ENCODE measurements at places on chromosomes 3 and 15. TPM values are rescaled to one million over a fixed set of nuclear protein-coding genes. Genes with fewer than 3 reads are reported as not detected.

GRCh38 chr15:74408385-74408784 is 25.4 kb downstream of the SEMA7A start:
- no peaks in the 10 kb centered on the region for H3K27me3 ChIP-seq
- H3K27ac ChIP-seq, result no peak overlapping the region
- H3K4me3 ChIP-seq, result no peak overlapping the region
- no peak for DNase-seq
- H3K36me3 ChIP-seq, result no peaks in the 10 kb centered on the region

DNA sequence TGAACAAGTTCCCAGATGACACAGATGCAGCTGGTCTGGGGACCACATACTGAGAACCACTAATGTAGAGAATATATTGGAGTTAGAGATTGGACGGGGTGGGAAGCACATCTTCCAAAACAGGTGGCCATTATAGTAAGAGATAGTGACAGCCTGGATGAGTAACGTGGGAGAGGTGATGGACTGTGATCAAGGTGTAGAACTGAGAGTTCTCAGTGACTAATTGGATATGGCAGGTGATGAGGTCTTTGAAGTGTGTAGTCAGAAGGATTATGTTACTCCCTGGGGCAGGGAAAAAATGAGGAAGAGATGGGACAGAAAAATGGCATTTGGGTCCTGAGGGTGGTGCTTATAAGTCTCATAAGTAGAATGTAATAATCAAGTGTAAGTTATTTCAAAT is 66.6 kb downstream of the KCNMB2 start:
- no peak overlapping the region for H3K27ac ChIP-seq
- H3K4me1 ChIP-seq, result no peaks in the 10 kb centered on the region
- no peak for DNase-seq
- no peaks in the 10 kb centered on the region for H3K27me3 ChIP-seq
- H3K4me3 ChIP-seq, result no peak overlapping the region
- no peaks in the 10 kb centered on the region for H3K36me3 ChIP-seq

DNA sequence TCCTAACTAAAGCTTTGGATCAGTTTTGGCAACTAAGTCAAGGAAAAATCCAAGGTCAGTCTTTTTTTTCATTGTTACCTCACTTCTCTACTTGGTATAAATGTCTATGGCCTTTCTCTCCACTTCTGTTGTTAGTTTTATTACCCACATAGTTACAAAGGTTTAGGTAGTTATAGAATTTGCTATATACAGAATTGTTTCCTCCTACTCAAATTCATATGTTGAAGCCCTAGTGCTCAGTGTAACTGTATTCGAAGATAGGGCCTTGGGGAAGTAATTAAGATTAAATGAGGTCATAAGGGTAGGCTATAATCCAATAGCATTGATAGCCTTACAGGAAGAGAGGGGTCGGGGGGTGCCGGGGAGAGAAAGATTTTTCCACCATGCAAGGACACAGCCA is 19.7 kb upstream of the STIMATE start:
- H3K36me3 ChIP-seq, result peaks cover 5% of the 10 kb centered on the region
- peaks cover 11% of the 10 kb centered on the region for H3K4me1 ChIP-seq
- H3K27me3 ChIP-seq, result no peaks in the 10 kb centered on the region
- no peak for DNase-seq

GRCh38 chr15:67094001-67094826 is 28.8 kb downstream of the SMAD3 start:
- H3K4me1 ChIP-seq, result peaks cover 15% of the 10 kb centered on the region
- no peak overlapping the region for H3K27ac ChIP-seq
- H3K36me3 ChIP-seq, result peaks cover 5% of the 10 kb centered on the region
- no peak overlapping the region for H3K4me3 ChIP-seq
- H3K27me3 ChIP-seq, result no peaks in the 10 kb centered on the region

DNA sequence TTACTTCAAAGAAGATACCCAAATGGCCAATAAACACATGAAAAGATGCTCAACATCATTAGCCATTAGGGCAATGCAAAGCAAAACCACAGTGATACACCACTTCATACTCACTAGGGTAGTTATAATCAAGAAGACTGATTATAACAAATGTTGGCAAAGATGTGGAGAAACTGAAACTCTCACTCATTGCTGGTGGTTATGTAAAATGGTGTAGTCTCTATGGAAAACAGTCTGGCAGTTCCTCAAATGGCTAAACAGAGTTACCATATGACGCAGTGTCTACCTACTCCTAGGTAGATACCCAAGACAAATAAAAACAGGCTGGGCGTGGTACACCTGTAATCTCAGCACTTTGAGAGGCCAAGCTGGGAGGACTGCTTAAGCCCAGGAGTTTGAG is 3.5 kb upstream of the ZFAND6 start:
- H3K4me1 ChIP-seq, result peaks cover 2% of the 10 kb centered on the region
- H3K27me3 ChIP-seq, result no peaks in the 10 kb centered on the region
- H3K27ac ChIP-seq, result no peak overlapping the region
- H3K36me3 ChIP-seq, result no peaks in the 10 kb centered on the region

DNA sequence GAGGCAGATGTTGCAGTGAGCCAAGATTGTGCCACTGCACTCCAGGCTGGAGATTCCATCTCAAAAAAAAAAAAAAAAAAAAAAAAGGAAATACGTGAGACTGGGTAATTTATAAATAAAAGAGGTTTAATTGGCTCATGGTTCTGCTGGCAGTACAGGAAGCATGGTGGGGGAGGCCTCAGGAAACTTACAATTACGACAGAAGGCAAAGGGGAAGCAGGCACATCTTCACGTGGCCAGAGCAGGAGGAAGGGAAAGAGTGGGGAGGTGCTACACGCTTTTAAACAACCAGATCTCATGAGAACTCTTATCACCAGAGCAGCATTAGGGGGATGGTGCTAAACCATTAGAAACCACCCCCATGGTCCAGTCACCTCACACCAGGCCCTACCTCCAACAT is 138.2 kb upstream of the IL12A start:
- DNase-seq, result no peak
- no peak overlapping the region for H3K4me3 ChIP-seq
- H3K27me3 ChIP-seq, result no peaks in the 10 kb centered on the region
- no peaks in the 10 kb centered on the region for H3K36me3 ChIP-seq
- H3K4me1 ChIP-seq, result peaks cover 21% of the 10 kb centered on the region
- H3K27ac ChIP-seq, result no peak overlapping the region

- peaks cover 19% of the 10 kb centered on the region for H3K36me3 ChIP-seq
- H3K27me3 ChIP-seq, result no peaks in the 10 kb centered on the region
- H3K27ac ChIP-seq, result no peak overlapping the region
- no peak overlapping the region for H3K4me3 ChIP-seq
- DNase-seq, result no peak
These were observed 22.6 kb downstream of the STARD5 start for GRCh38 chr15:81301385-81301784.

GRCh38 chr3:197468866-197469382 is 86.8 kb downstream of the BDH1 start:
- peak overlapping the region; percentile 9 for H3K27ac ChIP-seq
- H3K4me1 ChIP-seq, result no peaks in the 10 kb centered on the region
- no peaks in the 10 kb centered on the region for H3K27me3 ChIP-seq

- no peak overlapping the region for H3K4me3 ChIP-seq
- H3K27me3 ChIP-seq, result no peaks in the 10 kb centered on the region
- H3K4me1 ChIP-seq, result peaks cover 6% of the 10 kb centered on the region
- no peaks in the 10 kb centered on the region for H3K36me3 ChIP-seq
These were observed 3.8 kb upstream of the ACAD9 start for GRCh38 chr3:128875556-128876120.

GRCh38 chr3:20809356-20809755 is 623.4 kb upstream of the SGO1 start:
- no peak overlapping the region for H3K27ac ChIP-seq
- no peaks in the 10 kb centered on the region for H3K36me3 ChIP-seq
- no peak for DNase-seq
- no peaks in the 10 kb centered on the region for H3K4me1 ChIP-seq
- H3K27me3 ChIP-seq, result no peaks in the 10 kb centered on the region

DNA sequence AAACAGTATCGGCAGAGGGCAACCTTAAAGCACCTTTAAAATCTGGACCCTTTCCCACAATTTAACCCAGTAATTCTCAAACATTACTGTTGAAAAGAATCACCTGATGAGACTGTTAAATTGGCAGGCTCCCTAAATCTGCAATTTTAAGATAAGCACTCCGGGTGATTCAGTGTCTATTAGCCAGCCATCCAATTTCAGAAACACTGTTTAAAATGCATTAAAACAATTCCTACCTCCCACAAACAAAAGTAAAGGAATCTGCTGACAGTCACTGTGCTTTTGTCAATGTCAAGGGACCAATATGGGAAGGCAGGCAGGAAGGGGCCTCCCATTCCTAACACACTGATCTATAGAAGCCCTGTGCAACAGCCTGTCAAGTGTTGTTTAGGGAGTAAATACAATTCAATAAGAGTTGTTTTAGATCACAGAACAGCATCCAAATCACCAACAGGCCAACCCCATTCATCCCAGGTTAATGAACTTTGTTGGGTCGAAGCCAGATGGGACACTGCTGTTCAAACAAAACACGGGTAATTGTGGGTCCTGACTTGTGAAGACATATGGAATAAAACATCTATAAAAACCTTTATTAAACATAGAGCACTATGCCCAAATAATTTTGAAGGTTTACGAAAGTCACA is 21.4 kb downstream of the SIAH2 start:
- DNase-seq, result no peak
- no peaks in the 10 kb centered on the region for H3K4me1 ChIP-seq
- no peaks in the 10 kb centered on the region for H3K27me3 ChIP-seq
- H3K27ac ChIP-seq, result peak overlapping the region; percentile 94
- peak overlapping the region; percentile 11 for H3K4me3 ChIP-seq

DNA sequence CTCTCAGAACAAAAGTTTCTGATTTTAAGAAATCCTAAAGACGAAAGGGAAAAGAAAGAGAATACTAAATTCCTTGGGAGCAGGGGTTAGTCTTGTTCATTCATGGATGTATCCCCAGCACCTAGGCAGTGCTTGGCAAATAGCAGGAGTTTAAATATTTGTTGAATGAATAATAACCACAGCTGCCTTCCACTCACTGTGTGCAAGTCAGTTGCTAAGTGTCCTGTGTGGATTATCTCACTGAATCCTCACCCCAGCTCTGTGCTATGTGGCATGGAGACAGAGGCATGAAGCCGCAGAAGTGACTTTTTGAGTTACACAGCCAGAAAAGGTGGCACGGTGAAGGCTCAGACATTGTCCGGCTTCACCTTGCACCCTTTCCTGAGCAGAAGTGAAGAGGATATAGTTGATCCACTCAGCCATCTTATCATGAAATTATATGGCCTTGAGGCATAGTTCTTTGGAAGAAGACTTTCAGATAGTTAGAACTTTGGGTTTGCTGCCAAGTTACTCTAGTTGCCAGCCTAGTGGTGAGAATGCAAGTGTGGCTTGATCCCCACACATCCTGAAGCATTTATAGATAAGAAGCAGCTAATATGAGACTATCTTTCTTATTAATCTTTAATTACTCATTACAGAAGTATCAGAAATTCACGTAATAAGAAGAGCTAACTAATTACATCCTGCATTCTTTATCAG is 355.5 kb downstream of the LRTM1 start:
- H3K27ac ChIP-seq, result no peak overlapping the region
- H3K36me3 ChIP-seq, result no peaks in the 10 kb centered on the region
- no peaks in the 10 kb centered on the region for H3K4me1 ChIP-seq
- no peak for DNase-seq
- H3K4me3 ChIP-seq, result no peak overlapping the region

GRCh38 chr3:70980646-70981170 is 602.8 kb downstream of the FOXP1 start:
- H3K4me3 ChIP-seq, result no peak overlapping the region
- peaks cover 18% of the 10 kb centered on the region for H3K36me3 ChIP-seq
- no peaks in the 10 kb centered on the region for H3K27me3 ChIP-seq
- no peak for DNase-seq
- peak overlapping the region; percentile 64 for H3K27ac ChIP-seq

DNA sequence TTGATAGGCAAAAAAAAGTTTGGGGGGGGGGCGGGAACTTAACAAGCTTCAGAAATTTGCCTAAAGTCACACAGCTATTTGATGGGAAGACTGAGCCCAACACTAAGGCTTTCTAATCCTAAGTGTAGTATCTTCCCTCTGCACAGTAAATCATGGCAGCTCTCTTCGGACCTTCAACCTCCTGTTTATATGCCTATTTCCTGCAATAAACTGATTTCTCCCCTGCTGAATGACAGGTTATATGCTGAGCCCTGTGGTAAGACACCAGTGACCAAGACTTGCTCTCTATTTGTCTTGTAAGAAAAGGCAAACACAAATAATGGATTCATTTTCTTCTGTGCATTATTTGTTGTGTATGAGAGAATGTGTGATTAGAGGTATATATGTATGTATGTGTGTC is 355.8 kb upstream of the ARRDC4 start:
- H3K27me3 ChIP-seq, result no peaks in the 10 kb centered on the region
- H3K27ac ChIP-seq, result no peak overlapping the region
- no peaks in the 10 kb centered on the region for H3K36me3 ChIP-seq
- no peaks in the 10 kb centered on the region for H3K4me1 ChIP-seq

- H3K27me3 ChIP-seq, result no peaks in the 10 kb centered on the region
- H3K4me1 ChIP-seq, result no peaks in the 10 kb centered on the region
These were observed 29.5 kb upstream of the VEPH1 start for GRCh38 chr3:157532529-157533297.

- no peak overlapping the region for H3K27ac ChIP-seq
- no peaks in the 10 kb centered on the region for H3K36me3 ChIP-seq
- H3K4me1 ChIP-seq, result no peaks in the 10 kb centered on the region
- no peaks in the 10 kb centered on the region for H3K27me3 ChIP-seq
- H3K4me3 ChIP-seq, result no peak overlapping the region
These were observed 42.2 kb downstream of the ZBTB11 start for GRCh38 chr3:101634591-101635196.

DNA sequence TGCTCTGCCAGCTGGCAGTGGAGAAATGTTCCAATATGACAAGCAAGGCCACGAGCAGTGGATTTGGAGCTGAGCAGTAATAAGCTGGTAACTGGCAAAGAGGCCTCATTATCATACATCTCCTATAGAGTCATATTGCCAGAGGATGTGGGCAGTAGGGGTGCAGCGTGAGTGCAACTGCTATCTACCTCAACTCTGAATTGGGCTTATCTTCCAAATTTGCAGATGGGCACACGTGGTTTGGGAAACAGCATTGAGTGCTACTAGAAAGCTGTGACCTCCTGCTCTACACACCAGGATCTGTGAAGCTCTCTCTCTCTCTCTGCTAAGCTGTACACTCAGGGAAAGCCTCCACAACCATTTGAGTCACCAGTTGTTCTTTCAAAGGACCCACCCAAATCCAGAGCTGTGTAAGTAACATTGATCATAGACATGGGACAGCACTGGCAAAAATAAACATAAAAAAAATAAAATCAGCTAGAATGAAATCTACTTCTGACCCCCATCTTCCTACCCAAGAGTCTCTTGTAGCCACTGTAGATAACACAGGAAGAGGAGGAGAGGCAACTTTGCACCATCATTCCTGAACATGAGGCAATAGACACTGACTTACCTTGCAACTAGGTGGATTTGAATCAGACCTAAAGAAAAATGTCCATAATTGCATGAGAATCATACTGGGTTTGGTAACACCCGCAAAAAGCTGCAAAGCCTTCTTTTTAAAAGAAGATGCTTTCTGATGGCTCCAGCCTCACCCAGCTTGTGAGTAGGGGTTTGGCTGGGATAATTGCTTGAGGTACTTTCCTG is 82.9 kb upstream of the THBS1 start:
- H3K36me3 ChIP-seq, result no peaks in the 10 kb centered on the region
- no peak overlapping the region for H3K4me3 ChIP-seq
- no peaks in the 10 kb centered on the region for H3K27me3 ChIP-seq
- H3K27ac ChIP-seq, result no peak overlapping the region

Gene FOXB1
- not detected for total RNA-seq

Gene CASR
- total RNA-seq, result not detected

Gene PLA2G4D
- not detected for total RNA-seq

Gene UROC1
- 15.1 TPM for total RNA-seq

Gene RCCD1
- total RNA-seq, result 7.2 TPM

Gene CHRNB4
- 0.53 TPM for total RNA-seq

Gene ACKR2
- 17.0 TPM for total RNA-seq

Gene BCL2A1
- total RNA-seq, result 2.4 TPM
